HCEC 1CT (cell line): ENCODE measurements at places on chromosomes 3 and 15.
A peak's percentile ranks its signal among the peaks of the same experiment; 100 is the strongest.

GRCh38 chr15:31452595-31453557 lies 126.2 kb downstream of the KLF13 start:
- DNase-seq, result no peak

DNA sequence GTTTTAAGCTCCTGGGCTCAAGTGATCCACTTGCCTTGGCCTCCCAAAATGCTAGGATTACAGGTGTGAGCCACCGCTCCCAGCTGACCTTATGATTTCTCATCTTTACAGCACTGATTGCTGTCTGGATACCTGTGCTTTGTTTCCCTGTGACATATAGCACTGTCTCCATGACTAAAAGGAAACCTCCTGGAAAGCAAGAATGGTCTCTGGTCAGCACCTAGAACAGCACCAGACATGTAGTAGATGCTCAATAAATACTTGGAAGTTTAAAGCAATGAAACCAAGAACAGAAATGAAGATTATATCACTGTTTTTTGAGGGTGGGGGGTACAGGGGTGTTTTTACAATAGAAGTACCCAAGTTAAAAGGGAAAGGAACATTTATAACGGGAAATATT lies 156.8 kb upstream of the ADAMTS9 start:
- no peak for DNase-seq

DNA sequence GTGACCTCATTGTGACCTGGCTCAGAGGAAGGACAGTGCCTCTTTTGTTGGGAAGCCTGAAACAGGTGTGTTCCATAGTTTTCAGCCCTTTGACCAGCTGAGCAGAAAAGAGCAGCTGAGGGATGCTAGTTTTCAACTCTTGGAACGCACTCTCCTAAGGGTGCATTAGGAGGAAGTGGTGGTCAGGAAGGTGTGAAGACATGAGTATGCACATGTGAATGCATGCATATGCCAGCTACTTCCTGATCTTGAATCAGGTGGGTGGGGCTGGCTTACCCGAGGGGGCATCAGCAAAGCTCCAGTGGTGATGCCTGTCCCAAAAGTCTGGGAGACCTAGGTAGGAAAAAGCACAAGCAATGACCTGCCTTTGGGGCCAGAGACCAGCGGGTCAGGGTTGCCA lies 23.3 kb upstream of the CEMIP start:
- DNase-seq, result no peak

DNA sequence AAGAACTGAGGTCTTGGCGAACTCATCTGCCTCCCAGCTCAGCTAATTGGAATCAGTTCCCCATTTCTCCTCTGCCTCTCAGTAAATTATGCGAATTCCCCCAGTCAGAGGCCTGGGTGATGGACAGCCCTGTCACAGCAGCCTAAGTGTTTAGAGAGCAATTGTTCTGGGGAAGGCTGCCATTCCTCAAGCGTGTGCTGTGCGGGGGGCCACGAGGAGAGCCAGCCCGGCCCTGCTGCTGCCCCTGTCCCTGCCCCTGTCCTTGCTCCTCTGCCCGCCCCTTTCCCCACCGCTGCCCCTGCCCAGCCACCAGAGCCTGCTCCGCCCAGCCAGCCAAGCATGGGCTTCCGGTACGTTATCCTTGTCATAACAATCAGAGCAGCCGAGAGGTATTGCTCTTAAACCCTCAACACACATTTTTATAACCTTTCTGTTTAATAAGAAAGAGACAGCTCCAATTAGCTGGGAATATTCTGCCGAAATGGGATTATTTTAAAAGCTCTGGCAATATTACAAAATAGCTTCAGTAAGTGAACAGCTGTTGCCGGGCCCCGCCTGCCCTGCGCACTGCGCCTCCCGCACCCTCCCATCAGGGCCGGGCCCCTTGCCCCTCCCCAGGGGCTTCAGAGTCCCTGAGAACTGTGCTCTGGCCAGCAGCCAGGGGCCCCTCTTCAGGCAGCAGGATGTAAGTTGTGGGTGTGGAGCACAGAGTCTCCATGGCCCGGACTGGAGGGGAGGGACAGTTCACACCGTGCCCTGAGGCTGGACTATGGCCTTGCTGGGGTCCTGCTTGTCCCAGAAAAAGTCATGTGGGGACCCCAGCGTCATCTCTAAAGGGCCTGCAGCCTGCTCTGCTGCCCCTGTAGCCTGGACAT lies 12.4 kb upstream of the CACNA2D2 start:
- no peak for DNase-seq

DNA sequence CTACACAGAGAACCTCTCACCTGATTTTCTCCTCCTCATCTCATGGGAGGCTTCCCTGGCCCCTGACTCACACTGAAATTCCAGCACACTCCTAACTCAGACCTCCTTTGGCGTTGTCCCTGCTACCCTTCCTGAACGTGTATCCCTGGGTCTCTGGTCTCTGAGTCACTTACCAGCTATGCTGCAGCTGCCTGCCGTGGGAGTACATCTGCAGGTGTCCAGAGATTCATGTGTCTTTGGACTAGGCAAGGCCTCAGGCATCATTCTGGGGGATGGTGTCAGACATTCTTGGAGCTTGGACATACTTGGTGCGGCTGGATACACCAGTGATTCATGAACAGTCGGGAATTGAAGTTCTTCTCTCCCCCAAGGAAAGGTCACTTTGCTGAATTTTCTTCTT lies 148.8 kb upstream of the TRIM42 start:
- DNase-seq, result no peak

GRCh38 chr15:62426387-62426956 lies 261.4 kb upstream of the C2CD4B start:
- no peak for DNase-seq

GRCh38 chr3:58560771-58561311 lies 16.4 kb downstream of the FAM107A start:
- peak; percentile 96 for DNase-seq

DNA sequence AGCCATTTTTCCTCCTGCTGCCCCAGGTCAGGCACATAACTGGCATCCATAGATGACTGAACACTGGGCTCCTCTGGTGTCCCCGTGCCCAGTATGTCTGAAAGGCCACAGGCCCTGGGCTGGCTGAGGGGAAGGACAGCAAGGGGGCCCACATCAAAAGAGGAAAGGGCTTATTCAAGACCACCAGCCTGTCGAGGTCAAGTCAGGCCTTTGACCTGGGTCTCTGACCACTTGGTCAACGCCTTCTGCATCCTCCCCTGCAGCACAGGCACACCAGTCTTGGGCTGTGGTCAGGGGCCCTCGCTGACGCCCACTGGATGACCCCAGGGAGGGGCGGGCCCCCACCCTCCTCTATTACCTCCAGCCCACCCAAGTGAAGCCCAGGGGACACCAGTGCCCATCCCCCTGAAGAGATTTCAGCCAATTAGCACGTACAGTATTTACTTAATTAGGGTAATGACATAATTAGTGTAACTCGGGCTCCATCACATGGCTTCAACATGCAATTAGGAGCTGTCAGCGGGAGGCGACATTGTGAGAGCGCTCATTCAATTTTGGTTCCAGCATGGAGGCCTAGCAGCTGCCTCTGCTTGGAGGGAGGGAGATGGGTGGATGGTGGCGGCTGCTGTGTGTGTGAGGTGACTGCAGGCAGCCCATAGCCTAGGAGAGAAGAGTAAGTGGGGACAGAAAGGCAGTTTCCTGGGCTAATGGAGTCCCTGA lies 13.5 kb upstream of the DNAH1 start:
- no peak for DNase-seq

DNA sequence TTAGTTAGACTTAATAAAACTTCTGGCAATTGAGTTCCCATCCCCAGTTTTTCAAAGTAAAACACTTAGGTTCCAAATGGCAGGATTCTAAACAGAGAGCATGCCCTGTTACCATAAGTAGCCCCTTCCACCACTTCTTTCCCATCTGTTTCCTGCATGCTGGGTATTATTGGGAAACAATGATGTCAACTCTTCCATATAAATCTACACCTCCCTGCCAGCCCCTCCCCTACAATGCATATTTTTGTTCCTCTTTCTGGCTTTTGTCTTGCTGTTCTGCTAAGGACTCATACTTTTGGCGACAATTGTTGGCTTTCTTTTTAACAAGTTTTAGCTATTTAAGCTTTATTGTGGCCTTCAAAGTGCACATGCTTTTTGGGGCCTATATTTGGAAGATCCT lies 11.1 kb downstream of the ARHGAP31 start:
- no peak for DNase-seq

GRCh38 chr15:54364961-54365360 lies 386.7 kb downstream of the UNC13C start:
- no peak for DNase-seq

- DNase-seq, result peak; percentile 83
Observed at GRCh38 chr3:180059356-180059755, 22.6 kb upstream of the PEX5L start.

- DNase-seq, result no peak
Observed at GRCh38 chr3:154614601-154615000, 184.6 kb upstream of the GPR149 start.

DNA sequence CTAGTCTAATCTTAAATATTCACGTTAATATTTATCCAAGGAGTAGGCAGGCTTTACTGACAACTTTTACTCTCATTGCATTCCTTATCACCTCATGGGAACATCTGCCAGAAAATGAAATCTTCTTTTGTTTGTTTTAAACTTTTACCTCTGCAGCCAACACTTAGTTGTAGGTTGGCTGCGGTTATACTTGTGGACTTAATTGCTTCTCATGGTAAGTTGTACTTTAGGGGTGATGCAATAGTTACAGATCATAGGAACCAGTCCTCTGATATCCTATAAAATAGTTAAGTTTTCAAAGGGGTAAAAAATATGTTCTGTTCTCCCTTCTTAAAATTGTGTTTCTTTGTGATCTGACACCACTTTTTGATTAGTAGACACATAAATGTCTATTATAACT lies 321.9 kb downstream of the ZPLD1 start:
- DNase-seq, result no peak

GRCh38 chr3:41418961-41419691 lies 219.8 kb downstream of the CTNNB1 start:
- peak; percentile 96 for DNase-seq

GRCh38 chr3:11574981-11575669 lies 68.6 kb downstream of the VGLL4 start:
- no peak for DNase-seq

DNA sequence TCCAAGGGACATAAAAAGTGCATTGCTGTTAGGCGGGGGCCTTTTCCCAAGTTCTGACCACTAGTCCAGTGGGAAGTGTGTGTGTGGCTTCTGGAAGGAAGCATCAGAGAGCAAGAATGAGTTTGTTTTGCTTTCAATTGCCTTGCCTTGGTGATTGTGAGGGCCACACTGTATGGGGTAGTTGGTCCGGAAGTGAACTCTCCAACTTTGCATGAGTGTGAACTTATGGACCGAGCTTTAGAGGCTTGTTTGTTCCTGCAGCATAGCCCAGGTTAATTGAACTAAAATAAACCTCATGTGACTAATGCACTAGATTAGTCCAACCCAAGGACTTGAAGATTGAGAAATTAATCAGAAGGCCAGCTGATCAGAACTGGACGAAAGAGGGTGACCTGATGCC lies 171.7 kb downstream of the NR2F2 start:
- no peak for DNase-seq

DNA sequence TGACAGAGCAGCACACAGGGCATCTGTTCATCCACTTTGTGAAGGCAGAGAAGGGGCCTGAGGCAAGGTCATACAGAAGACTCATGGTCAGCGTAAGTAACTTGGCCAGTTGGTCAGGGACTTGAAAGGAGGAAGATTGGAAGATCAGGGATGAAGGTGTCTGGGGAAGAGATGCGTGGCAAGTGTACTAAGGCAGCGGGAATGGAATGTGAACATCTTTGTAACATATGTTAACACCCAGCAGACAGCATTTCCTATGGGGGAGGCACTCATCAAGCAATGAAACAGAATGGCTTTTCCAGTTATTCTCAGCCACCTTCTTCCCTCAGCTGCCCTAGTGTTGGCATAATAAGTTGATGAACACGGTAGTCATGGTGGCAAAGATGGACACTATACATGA lies 7.8 kb upstream of the RFC4 start:
- DNase-seq, result no peak

DNA sequence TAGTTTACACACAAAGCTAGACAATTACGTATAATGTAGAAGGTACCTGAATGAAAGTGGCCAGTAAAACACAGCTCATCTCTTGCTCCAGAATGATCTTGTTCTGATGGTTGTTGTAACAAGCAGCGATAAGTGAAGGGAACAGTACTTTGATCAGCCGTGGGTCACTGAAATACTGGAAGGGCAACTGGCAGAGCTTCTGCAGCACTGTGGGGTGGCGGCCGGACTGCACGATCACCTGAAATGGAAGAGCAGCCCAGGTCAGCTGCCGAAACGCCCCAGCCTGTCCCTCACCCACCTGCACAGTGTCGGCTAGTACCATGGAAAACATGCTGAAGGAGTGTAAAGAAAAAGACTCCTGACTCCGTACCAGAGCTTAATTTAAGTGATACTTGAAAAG lies 17.3 kb downstream of the ISL2 start:
- no peak for DNase-seq

DNA sequence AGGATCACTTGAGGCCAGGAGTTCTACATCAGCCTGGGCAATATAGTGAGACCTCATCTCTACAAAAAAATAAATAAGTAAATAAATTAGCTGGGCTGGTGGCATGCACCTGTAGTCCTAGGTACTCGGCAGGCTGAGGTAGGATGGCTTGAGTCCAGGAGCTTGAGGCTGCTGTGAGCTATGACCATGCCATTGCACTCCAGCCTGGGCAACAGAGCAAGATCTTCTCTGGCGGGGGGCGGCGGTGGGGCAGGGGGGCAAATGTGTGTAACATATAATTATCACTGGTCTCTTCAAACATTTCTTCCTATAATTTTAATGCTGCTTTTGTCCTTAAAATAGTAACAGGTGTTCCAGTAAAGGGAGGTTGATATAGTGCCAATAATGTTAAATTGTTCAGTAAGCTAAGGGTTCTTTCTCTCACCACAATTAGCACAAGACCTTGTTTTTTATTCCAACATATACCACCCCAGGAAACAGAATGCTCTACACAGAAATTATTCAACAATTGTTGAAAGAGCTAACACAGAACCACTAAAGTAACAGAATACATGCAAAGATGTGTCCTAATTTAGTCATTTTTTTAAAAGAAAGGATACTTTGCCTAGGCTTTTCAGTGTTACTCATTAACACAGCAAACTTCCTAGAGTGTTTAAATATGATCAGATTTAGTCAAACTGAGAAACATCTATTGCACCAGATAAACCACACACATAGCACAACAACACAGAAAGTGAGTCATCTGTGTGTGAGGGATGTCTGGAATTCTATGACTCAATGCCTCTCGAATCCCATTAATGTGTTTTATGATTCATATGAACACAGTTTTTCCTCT lies 29.1 kb downstream of the ANKRD28 start:
- peak; percentile 99 for DNase-seq

- DNase-seq, result no peak
Observed at GRCh38 chr15:34606545-34606944, 23.1 kb upstream of the GOLGA8B start.

- no peak for DNase-seq
Observed at GRCh38 chr3:81651139-81651538, 110.3 kb downstream of the GBE1 start.

DNA sequence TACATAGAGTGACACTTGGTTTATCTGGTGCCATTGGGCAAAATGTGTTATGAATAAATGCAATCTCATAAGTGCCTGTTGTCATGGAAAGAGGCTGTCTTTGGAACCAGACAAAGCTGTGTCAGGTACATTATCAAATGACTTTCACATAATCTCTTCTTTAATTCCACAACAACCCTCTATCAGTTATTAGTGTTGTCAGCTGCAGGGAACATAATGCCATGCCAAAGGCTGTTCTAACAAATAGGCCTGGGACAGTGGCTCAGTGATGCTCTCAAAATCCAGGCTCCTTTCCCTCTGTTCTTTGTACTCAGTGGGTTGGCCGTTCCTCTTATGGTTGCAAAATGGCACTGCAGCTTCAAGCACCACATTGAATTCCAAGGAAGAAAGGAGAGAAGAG lies 91.8 kb downstream of the ADAMTSL3 start:
- DNase-seq, result no peak
